ENCODE measurements at places on chromosomes 2 and 18.

DNA sequence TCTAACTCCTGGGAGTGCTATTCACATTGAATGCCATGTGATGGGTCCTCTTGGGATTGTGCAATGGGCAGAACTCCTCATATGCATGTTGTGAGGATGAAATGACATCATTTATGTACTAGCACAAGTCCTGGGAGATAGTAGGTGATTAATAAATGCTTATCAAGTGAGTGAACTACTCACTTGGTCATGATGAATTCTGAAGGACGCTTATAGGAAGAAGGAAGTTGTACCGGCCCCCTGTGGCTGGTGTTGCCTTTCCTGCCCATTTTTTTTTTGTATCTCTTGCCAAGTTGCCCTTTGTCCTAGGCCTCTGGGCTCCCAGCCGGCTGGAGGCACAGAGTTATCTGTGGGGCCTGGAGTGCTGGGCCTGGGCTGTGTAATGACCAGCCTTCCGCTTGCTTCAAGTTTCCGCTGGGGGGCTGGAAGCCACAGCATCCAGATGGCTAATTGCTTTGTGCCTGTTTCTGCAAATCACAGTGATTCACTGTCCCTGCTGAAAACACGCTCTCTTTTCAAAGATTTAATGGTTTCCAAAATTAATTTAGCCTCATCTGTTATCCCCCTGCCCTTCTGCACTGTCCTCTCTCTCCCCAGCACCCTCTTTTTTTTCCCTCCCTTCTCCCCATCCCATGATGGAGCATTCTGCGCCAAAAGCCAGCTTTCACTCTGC lies 33.7 kb upstream of the MRPL33 start:
- DNase-seq = no peak

DNA sequence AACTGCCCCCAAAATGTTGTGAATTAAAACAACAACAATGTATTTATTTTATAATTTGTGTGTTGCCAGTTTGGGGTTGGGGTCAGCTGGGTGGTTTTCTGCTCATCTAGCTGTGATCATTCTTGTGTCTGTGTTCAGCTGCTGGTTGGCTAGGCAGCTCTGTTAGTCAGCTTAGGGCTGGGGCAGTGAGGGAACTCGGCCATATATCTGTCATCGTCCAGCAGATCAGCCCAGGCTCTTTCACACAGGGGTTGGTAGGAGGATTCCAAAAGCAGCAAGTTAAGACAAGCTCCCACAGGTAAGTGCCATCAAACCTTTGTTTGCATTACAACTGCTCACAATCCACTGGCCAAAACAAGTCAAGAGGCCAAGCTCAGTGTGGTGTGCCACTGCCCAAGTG lies 121.5 kb downstream of the LPIN1 start:
- no peak for DNase-seq

GRCh38 chr2:47414682-47415458 lies 11.9 kb downstream of the MSH2 start:
- no peak for DNase-seq

DNA sequence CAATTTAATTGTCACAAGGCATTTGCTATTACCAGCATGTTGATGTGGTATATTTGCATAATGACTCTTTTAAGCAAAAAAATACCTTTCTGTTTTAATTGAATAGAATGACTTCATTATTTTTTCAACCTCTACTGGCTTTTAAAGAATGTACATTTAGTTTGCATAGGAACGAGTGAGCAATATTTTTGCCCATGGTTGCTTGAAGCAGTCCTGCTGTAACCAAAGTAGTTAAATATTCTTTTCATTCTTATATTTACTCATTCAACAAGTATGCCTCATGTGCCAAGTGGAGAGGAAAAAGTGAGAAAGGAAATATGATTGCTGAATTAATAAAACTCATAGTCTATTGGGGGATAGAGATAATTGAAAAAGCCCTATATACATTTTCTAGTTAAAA lies 184.7 kb downstream of the DSEL start:
- no peak for DNase-seq

DNA sequence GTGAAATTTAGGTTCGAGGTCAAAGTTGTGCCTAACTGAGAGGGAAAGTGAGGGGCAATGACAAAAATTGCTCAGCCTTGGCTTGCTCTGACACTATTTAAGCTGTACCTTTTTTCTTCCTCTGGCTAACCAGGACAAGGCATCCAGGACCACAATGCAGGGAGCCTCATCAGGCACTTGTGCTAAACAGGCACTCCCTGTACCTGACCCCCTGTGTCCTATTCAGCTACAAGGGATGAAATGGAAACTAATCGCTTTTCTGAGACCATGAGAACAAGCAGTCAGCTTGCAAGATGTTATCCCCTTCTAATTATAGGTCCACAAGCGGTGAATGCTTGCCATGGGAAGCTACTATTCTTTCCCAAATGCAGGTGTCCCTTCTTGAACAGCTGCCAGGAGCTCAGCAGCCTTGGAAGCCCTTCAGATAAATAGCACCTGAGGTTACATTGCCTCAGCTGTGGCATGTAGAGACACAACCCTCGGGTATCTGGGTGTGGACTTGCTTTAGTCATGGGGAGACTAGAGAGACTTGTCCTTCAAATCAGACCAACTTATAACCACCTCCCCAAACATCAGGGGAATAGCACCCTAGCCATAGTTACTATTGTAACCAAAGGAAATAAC lies 19.1 kb upstream of the ITGA6 start:
- no peak for DNase-seq

DNA sequence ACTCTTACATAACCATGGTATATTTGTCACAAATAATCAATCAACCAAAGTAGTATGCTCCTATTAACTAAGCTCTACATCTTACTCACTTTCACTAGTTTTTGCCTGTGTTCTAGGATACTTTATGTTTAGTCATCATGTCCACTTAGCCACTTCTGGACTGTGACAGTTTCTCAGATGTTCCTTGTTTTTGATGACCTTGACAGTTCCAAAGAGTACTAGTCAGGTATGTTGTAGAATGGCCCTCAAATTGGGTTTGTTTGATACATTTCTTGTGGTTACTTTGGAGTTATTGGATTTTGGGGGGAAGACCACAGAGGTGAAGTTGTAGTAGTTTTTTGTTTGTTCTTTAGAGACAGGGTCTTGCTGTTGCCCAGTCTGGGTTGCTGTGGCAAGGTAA lies 35.5 kb downstream of the BUB1 start:
- no peak for DNase-seq

GRCh38 chr2:28341208-28341891 lies 51.3 kb upstream of the FOSL2 start:
- no peak for DNase-seq

- no peak for DNase-seq
Measured at GRCh38 chr2:234763002-234763873, 188.6 kb upstream of the SH3BP4 start.

DNA sequence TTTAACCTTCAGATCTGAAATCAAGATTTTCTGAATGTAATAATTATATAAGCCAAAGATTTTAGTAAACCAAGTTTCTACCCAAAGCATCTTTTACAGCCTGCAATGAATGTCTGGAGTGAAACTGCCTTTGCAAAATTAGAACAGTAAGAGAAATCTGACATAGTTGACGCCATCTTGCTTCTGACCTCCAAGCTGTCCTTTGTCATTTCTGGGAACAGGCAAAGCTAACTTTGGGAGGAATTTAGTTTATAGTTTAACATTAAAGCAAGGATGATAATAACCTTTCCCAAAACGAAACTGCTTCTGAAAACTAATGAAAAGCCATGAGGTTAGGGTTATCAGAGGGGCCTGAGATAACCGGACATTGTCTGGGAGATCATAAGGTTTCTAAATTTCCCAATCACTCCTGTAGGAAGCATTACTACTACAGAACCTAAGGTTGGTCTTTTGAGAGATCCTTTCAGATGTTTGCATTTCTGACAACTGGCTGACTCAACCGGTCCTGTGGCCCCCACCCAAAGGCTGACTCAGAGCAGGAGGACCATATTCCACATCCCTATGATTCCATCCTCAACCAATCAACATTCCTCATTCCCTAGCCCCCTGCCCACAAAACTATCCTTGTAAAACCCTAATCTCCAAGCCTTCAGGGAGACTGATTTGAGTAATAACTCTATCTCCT lies 124.5 kb downstream of the TMEM131 start:
- DNase-seq = no peak
